Naive thymus-derived CD4-positive, alpha-beta T cell (primary cell): ENCODE measurements at places on chromosomes 2 and 18. TPM values are rescaled to one million over a fixed set of nuclear protein-coding genes. Genes with fewer than 3 reads are reported as not detected.

DNA sequence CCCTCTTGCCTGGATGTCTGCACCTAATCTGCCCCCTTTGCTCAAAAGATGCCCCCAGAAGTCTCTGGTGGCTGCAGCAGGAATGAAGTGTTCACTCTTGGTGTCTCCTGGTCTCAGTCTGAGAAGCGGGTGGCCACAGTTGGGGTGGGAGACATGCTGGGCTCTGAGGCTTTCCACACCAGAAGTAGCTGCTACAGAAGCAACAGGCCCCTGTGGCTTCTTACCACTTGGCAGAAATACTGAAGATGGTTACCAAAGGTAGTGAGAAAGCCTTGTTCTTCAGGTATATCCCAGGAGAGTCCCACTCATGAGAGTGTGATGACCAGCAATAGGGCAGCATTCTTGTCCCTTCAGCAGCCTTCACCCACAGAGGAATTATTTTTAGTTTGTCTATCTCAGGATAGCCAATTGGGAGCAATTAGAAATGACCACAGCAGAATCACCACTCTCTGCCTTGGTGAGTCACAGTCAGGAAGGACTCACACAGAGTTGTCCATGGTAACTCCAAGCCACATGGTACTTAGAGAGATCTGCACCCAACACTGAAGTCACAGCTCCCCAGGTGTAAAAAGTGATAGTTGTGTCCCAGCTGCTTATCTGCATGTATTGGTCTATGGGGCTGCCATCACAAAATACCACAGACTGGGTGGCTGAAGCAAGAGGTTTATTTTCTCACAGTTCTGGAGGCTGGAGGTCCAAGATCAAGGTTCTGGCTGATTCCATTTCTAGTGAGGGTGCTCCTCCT, 169.8 kb upstream of the ID2 start:
- H3K27ac ChIP-seq: no peak overlapping the region
- no peak for DNase-seq
- no peaks in the 10 kb centered on the region for H3K36me3 ChIP-seq
- no peaks in the 10 kb centered on the region for H3K27me3 ChIP-seq
- H3K4me3 ChIP-seq: no peak overlapping the region

DNA sequence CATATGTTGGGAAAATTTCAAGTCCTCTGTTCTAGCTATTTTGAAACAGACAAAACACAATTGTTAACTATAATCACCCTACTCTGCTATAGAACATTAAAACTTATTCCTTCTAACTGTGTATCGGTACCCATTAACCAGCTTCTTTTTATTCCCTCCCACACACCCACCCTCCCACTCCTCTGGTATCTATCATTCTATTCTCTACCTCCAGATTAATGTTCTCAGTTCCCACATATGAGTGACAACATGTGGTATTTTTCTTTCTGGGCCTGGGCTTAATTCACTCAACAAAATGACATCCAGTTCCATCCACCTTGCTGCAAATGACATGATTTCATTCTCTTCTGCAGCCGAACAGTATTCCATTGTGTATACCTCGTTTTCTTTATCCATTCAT, 43.3 kb downstream of the EXOC6B start:
- no peaks in the 10 kb centered on the region for H3K4me1 ChIP-seq
- H3K4me3 ChIP-seq: no peak overlapping the region
- H3K36me3 ChIP-seq: no peaks in the 10 kb centered on the region
- H3K27ac ChIP-seq: no peak overlapping the region
- no peak for DNase-seq

ATP8B1 gene
- not detected for total RNA-seq

- peak overlapping the region; percentile 94 for H3K27ac ChIP-seq
- no peak for DNase-seq
- H3K4me3 ChIP-seq: no peak overlapping the region
- H3K4me1 ChIP-seq: peaks cover 17% of the 10 kb centered on the region
- H3K27me3 ChIP-seq: no peaks in the 10 kb centered on the region
These were observed 2.1 kb upstream of the PUM2 start for GRCh38 chr2:20352581-20353216.

- no peak overlapping the region for H3K4me3 ChIP-seq
- DNase-seq: no peak
- no peaks in the 10 kb centered on the region for H3K36me3 ChIP-seq
- no peaks in the 10 kb centered on the region for H3K4me1 ChIP-seq
- no peaks in the 10 kb centered on the region for H3K27me3 ChIP-seq
These were observed 251.3 kb downstream of the ANAPC1 start for GRCh38 chr2:111632661-111633060.
